ENCODE measurements at places on chromosomes 1 and 21. TPM values are rescaled to one million over a fixed set of nuclear protein-coding genes. Genes with fewer than 3 reads are reported as not detected.
A peak's percentile ranks its signal among the peaks of the same experiment; 100 is the strongest.

DNA sequence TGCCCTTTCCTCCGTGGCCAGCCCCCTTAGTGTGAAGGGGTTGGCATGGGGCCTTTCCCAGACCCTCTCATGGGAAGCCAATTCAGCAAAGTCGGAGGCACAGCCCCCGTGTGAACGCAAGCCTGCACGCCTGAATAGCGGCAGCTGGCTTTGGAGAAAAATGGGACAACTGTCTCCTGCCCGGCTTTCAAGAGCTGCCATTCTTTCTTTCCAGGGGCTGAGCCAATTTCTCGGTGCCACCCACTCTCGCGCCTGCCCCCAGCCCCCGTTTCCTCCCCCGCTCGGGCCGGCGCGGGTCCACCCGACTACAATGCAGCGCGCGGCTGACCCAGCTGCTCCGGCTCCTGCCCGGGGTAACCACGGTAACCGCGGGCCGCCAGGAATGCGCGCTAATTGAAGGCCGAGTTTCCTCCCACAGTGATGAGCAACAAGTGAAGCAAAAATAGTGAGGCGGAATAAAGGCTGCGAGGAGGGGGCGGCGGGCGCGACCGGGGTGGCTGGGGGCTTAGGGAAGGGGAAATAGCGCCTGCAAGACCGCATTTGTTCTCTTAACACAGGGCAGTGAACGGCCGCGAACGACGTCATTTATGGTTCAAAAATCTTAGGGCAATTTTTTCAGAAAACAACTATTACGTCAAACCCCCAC, 27.8 kb downstream of the ILDR2 start:
- H3K27me3 ChIP-seq: no peaks in the 10 kb centered on the region
- no peak overlapping the region for H3K4me3 ChIP-seq
- peaks cover 9% of the 10 kb centered on the region for H3K4me1 ChIP-seq
- H3K36me3 ChIP-seq: no peaks in the 10 kb centered on the region
- DNase-seq: no peak

- no peak for DNase-seq
- no peak overlapping the region for H3K4me3 ChIP-seq
- no peak overlapping the region for H3K27ac ChIP-seq
- no peaks in the 10 kb centered on the region for H3K36me3 ChIP-seq
- no peaks in the 10 kb centered on the region for H3K4me1 ChIP-seq
Observed at GRCh38 chr1:230766318-230766717, 19.1 kb downstream of the CAPN9 start.

- no peak overlapping the region for H3K27ac ChIP-seq
- DNase-seq: no peak
- no peaks in the 10 kb centered on the region for H3K27me3 ChIP-seq
- H3K36me3 ChIP-seq: peaks cover 18% of the 10 kb centered on the region
- no peak overlapping the region for H3K4me3 ChIP-seq
Observed at GRCh38 chr1:114703242-114703641, 7.9 kb upstream of the AMPD1 start.

DNA sequence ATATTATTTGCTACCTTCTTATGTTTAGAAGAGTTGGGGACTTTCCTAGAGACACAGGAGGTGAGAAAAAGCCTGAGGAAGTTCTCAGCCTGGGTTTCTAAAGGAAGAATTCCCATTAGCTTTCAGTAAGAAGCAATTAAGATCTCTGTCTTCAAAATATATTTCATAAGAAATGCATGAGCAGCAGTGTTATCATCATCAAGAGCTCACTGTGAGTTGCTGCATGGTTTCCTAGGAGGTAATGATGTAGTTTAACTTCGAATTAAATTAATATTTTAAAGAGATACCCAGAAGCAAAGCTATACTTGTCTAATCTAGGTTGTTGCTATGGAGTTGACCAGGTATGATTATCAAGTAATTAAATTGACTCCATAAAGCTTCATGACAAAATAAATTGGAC, 5.7 kb upstream of the POGZ start:
- no peak overlapping the region for H3K4me3 ChIP-seq
- H3K27ac ChIP-seq: no peak overlapping the region
- H3K36me3 ChIP-seq: no peaks in the 10 kb centered on the region
- no peaks in the 10 kb centered on the region for H3K27me3 ChIP-seq
- peaks cover under 1% of the 10 kb centered on the region for H3K4me1 ChIP-seq
- no peak for DNase-seq

GRCh38 chr1:147494998-147495580, 46.2 kb upstream of the BCL9 start:
- no peak overlapping the region for H3K27ac ChIP-seq
- H3K4me1 ChIP-seq: no peaks in the 10 kb centered on the region
- no peaks in the 10 kb centered on the region for H3K36me3 ChIP-seq

DNA sequence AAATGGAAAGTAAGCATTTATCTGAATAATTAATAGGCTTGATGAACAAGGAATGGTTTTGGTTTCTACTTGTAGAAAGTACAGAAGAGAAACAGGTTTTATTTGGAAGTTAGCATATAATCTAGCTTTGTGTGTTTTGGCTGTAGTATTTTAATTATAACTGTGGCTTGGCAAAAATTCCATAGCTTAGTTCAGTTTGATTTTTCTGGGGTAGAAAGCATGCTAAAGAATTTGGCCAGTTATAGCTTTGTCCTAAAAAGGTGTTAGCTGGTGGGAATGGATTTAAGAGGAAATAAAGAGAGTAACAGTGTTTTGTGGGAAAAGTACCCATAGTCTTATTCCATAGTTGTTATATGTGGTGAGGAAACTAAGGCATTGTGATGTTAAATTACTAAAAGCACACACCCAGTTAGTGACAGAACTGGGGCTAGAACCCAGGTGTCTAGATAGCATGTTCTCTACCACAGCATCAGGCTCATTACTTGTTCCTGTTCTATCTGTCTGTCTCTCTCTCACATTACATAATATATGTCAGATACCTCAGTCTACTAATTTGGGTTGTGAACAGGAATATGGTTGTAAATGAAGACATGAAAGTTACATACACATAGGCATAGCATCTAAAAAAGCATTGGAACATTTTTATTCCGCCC, 55.0 kb downstream of the MPZL1 start:
- H3K27ac ChIP-seq: no peak overlapping the region
- H3K4me1 ChIP-seq: no peaks in the 10 kb centered on the region
- H3K36me3 ChIP-seq: no peaks in the 10 kb centered on the region
- no peak for DNase-seq
- no peaks in the 10 kb centered on the region for H3K27me3 ChIP-seq

- no peaks in the 10 kb centered on the region for H3K36me3 ChIP-seq
- no peak for DNase-seq
- no peak overlapping the region for H3K4me3 ChIP-seq
- no peaks in the 10 kb centered on the region for H3K4me1 ChIP-seq
Observed at GRCh38 chr1:230800891-230801840, 54.0 kb downstream of the CAPN9 start.

DNA sequence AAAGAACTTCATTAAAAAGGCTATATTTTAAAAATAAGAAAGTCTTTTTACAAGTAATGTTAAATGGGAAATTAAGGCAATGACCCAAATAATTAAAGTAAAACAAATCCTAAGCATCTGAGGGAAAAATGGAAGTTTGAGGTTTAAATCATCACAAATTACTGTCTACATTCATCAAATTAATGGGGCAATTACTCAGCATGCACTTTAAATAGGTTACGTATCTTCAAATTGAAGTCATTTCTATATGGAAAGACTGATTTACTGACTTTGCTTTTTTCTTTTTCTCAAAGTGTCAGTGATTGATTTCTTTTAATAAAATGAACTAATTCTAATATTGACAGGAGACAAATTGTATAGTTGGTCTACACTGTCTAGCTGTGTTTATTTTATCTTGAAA, 1452.3 kb downstream of the NCAM2 start:
- no peaks in the 10 kb centered on the region for H3K36me3 ChIP-seq
- H3K4me1 ChIP-seq: no peaks in the 10 kb centered on the region
- H3K27ac ChIP-seq: no peak overlapping the region
- H3K4me3 ChIP-seq: no peak overlapping the region
- no peaks in the 10 kb centered on the region for H3K27me3 ChIP-seq

- DNase-seq: no peak
- H3K36me3 ChIP-seq: no peaks in the 10 kb centered on the region
- H3K4me1 ChIP-seq: peaks cover 10% of the 10 kb centered on the region
- H3K27ac ChIP-seq: no peak overlapping the region
Observed at GRCh38 chr1:1122981-1123480, 7.1 kb upstream of the C1orf159 start.

- DNase-seq: peak; percentile 69
- H3K36me3 ChIP-seq: no peaks in the 10 kb centered on the region
- peak overlapping the region; percentile 18 for H3K27ac ChIP-seq
Observed at GRCh38 chr1:22428672-22429071, 23.0 kb upstream of the ZBTB40 start.

DNA sequence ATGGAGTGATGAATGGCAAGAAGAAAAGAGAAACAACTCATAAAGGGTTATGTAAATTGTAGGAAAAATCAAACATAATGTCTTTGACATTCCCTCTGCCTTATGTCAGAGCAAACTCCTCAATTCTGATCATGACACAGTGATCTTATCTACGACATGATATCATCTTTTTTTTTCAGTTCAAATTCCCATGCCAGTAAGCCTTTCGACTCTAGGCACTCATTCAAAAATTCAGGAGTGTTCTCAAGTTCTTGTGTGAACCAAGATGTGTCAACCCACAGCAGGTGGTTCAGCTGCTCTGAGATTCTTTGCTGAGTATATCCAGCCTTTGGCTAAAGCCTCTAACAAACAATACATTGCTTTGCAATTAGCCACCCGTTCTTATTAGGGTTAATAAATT, 97.1 kb upstream of the ESRRG start:
- H3K4me3 ChIP-seq: no peak overlapping the region
- DNase-seq: no peak
- H3K27ac ChIP-seq: no peak overlapping the region
- H3K4me1 ChIP-seq: no peaks in the 10 kb centered on the region
- H3K27me3 ChIP-seq: no peaks in the 10 kb centered on the region
- H3K36me3 ChIP-seq: no peaks in the 10 kb centered on the region

GRCh38 chr1:55338448-55338820, 123.3 kb upstream of the USP24 start:
- H3K4me1 ChIP-seq: no peaks in the 10 kb centered on the region
- no peak for DNase-seq
- no peak overlapping the region for H3K27ac ChIP-seq
- H3K4me3 ChIP-seq: no peak overlapping the region

GRCh38 chr1:24724345-24725208, 20.7 kb upstream of the CLIC4 start:
- H3K27ac ChIP-seq: peak overlapping the region; percentile 51
- H3K36me3 ChIP-seq: no peaks in the 10 kb centered on the region
- DNase-seq: peak; percentile 84
- no peaks in the 10 kb centered on the region for H3K27me3 ChIP-seq

DNA sequence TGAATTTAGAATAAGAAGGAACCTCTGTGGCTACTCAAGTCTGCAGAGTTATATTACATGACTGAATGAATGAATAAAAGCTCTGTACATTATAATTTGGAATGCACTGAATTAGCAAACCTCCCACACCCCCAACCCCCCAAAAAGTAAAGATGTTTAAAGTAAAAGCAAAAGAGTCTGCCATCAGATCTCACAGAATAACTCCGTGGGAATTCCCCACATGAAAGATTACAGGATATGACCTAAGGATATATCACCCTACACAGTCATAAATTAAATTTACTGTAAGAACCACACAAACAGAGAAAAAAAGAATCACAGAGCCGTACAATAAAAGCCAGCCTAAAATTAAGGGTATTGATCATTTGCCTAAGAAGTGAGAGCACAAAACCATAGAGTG, 587.3 kb downstream of the PTPRC start:
- no peaks in the 10 kb centered on the region for H3K27me3 ChIP-seq

The GJA5 gene
- total RNA-seq: not detected

The TP73 gene
- 19.2 TPM for total RNA-seq

The SLC30A10 gene
- 0.15 TPM for total RNA-seq

The FCGR1A gene
- not detected for total RNA-seq

Data from HCT116 (cell line).